HCT116 (cell line): ENCODE measurements at places on chromosomes 2 and 18. TPM values are rescaled to one million over a fixed set of nuclear protein-coding genes. Genes with fewer than 3 reads are reported as not detected.

SCN3A gene
- not detected for total RNA-seq

REG1B gene
- 4.2 TPM for total RNA-seq

NDUFV2 gene
- total RNA-seq, result 194 TPM

DNA sequence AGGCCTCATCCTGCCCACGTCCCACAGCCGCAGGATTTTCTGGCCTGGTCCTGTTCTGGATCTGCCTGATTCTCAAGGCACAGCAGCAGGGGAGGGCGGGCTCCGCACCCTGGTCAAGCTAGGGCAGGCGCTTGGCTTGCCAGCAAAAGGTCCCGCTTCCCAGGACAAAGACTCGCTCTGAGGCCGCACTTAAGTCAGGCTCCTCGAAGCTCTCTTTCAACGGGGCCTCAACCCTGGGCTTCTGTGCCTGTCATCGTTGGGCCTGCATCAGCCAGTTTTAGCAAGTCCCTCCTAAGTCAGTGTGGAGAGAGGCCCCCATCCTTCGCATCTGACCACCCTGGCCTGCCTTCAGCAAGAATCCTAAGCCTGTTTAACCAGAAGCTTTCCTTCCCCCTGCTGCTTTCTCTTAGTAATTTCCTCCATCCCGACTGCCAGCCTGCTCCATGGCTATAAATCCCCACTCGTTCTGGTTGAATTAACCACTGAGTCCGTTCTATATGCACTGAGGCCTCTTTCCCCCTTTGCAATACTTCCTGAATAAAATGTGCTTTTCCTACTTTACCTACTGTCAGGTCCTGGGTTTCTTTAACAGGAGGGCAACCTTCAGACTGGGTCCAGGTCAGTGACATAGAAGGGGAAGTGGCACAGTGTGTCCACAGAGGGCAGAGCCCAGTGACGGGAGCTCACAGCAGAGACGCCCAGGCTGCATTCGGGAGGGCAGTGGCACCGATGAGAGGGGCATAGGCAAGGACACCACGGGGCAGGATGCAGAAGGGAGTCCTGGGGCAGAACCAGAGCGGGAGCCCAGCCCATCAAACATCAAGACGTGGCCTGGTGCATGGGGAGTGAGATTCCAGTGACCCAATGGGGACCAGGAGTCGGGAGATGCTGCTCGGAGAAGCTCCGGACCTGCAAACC is 62.7 kb downstream of the SP110 start:
- DNase-seq, result no peak

- no peak for DNase-seq
Observed at GRCh38 chr2:25339791-25340180, 1.9 kb downstream of the DNMT3A start.

DNA sequence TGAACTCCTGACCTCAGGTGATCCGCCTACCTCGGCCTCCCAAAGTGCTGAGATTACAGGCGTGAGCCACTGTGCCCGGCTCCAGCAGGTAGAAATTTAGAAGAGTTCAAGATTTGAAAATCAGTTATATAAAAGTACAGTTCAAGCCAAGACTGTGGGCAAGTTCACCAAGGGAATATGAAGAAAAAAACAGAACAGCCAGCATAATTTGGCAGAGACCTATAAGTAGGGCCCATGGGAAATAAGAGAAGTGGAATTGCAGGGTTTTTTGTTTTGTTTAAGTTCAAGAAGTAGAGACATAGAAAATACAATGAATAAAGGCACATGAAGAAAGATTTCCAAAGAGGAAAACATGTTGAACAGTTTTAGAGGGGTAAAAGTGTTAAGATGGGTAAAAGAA is 57.9 kb downstream of the BAZ2B start:
- no peak for DNase-seq

DNA sequence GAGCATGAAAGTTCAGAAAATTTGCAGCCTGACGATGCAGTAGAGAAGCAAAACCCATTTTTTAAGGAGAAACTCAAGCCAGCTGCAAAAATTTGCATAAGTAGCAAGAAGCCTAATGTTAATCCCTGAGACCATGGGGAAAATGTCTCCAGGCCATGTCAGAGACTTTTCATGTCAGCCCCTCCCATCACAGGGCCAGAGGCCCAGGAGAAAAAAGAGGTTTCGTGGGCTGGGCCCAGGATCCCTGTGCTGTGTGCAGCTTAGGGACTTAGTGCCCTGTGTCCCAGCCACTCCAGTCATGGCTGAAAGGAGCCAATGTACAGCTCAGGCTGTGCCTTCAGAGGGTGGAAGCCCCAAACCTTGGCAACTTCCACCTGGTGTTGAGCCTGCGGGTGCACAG is 533.0 kb downstream of the THSD7B start:
- no peak for DNase-seq

GRCh38 chr18:37544217-37544616 is 21.4 kb downstream of the CELF4 start:
- DNase-seq, result no peak

DNA sequence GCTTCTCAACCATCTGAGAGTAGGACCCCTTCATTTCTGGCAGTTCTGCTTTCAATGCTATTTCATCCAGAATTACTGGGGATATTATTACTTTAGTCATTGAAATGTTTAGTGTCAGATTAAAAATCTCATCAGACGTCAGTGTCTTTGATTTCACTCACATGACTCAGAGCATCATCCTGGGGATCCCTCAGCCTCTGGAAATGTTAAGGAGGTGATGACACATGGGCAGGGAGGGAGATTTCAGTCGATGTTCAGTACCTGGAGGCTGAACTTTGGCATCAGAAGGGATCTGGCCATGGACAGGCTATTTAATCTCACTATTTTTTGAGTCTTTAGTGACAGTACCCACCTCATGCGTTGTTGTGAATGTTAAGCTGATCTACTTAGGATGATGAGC is 39.1 kb downstream of the OSBPL6 start:
- DNase-seq, result no peak

DNA sequence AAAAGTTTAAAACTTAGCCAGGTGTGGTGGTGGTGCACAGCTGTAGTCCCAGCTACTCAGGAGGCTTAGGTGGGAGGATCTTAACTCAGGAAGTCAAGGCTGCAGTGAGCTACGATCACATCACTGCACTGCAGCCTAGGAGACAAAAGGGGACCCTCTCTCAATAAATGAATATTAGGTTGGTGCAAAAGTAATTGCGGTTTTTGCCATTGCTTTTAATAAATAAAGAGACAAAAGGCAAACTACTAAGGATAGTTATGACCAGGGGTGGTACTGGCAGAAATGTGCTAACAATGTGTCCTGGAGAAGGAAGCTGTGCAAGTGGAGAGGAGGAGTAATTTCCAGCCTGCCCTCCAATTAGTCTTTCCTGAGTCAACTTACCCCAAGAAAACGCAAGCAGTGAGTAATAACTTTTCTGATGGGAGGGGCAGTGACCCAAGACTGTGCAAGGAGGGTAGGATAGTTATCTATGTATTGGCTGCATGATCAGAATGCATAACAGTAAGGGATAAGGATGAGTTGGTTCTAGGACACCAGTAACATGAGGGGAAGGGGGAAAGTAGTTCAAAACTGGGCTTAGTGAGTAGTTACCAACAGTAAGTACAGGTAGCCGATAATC is 1.5 kb downstream of the EXOC6B start:
- peak; percentile 47 for DNase-seq

- DNase-seq, result no peak
Observed at GRCh38 chr2:10222-10875, 36.0 kb downstream of the FAM110C start.

DNA sequence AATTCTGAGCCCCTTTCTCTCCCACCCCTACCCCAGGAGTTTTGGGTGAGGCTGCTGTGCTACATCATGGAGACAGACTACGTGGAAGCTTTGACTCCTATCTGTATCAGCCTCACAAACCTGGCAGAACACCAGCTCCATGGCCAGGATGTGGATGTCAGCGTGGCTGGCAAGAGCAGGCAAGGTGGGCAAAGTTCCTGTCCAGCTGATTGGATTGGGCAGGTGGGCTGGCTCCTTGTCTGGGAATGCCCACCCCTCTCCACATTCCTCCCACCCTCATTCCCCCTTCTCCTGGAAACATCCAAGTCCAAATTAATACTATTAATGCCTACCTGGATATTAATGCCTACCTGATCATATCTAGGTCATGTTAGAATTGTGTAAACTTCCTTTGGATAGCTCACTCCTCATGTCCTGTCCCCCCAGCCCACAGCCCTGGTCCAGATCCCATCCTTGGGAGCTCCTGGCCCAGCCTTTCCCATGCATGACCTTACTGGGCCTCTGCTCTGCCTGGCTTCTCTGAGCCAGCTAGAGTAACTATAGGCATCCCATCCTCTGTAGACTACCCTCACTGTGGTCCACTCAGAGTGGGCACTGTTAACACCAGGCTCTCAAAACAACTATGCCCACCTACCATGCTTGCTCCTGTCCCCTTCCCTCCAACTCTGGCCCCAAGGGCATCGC is 24.1 kb downstream of the MROH2A start:
- DNase-seq, result no peak

DNA sequence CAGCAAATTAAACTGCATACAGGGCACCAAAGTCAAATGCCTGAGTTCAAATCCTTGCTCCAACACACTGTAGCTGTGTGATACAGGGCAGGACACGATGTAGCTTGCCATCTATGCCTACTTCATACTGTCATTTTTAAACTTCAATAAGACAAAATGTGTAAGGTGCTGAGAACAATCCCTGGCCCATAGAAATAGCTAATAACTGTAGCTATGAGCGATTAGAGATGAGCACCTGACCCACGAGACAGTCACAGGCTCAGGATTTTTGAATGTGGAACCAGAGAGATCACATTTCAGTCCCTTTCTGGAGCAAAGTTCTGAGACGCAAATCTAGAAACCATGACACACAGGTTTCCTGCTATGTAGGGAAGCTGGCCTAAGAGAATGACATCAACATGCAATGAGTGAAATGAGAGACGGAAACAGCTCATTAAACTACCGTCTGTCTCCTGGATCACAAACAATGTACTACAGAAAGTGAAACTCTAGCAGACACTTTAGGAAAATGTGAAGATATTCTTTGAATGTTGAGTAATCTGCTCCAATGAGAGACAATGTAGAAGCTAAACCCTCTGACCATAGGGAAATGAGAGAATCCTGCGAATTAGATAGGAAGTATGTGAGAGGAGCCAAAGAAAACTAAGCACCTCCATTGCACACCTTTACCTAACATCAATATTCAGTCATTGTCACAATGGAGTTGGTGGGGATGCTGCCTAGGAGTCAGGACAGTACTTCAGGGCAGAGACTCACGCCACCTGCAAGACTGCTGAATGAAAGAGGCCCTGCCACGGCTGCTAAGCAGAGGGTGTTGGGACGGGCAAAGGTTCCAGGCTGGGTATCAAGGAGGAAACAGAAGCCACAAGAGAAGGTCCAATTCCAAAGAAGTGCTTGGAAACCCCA is 25.5 kb downstream of the B4GALT6 start:
- no peak for DNase-seq

DNA sequence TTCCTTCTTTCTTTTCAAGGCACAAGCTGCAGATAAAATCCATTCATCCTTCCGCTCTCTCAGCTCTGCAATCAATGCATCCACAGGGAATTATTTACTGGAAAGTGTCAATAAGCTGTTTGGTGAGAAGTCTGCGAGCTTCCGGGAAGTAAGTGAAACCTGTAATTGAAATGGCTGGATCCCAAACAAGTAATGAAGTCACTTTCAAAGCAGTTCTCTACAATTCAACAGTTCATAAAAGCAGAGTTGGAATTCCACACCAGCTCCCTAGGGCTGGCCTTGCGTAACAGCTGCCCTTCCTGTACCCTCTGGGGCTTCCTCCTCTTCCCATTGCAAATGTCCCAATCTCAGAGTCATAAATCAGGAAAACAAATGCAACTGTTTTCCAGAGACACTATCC is 9.6 kb downstream of the SERPINB2 start:
- DNase-seq, result no peak

DNA sequence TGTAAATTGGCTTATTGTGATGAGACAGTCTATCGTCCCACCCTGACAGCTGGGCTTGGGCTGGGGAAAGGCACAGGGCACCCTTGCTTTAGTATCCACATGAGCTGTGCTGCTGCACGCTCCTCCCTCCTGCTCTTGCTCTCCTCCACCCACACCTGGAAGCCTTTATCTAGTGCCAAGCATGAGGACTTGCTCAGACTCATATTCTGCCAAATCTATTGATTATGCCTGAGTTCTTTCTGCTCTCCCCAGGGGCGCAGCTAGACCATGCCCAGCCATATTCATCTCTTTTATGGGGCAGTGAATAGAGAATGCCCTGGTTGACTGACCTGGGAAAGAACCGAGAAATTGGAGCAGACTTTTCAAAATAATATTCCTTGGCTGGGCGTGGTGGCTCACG is 29.0 kb upstream of the DPYSL5 start:
- no peak for DNase-seq

DNA sequence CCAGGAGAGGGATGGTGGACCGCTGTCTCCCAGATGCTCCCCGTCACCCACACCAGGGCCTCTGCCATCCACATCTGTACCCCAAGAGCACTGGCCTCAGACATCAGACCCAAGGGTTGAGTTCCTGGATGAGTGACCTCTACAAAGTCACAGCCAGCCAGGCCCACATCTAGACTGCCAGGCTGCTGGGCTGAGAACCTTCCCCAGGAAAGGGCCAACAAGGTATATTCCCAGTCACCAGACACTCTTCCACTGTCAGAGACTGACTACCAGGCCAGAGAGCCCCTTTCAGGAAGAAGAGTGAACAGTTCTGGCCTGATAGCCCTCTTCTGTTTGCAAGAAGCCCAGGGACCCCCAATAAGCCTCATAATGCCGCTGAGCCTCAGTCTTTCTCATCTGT is 44.3 kb downstream of the C1QL2 start:
- no peak for DNase-seq

GRCh38 chr18:21391074-21391673 is 149.1 kb downstream of the GREB1L start:
- DNase-seq, result peak; percentile 89

- no peak for DNase-seq
Observed at GRCh38 chr2:200523158-200523557, 2.8 kb upstream of the SGO2 start.

- no peak for DNase-seq
Observed at GRCh38 chr2:61713457-61713856, 140.4 kb downstream of the FAM161A start.

DNA sequence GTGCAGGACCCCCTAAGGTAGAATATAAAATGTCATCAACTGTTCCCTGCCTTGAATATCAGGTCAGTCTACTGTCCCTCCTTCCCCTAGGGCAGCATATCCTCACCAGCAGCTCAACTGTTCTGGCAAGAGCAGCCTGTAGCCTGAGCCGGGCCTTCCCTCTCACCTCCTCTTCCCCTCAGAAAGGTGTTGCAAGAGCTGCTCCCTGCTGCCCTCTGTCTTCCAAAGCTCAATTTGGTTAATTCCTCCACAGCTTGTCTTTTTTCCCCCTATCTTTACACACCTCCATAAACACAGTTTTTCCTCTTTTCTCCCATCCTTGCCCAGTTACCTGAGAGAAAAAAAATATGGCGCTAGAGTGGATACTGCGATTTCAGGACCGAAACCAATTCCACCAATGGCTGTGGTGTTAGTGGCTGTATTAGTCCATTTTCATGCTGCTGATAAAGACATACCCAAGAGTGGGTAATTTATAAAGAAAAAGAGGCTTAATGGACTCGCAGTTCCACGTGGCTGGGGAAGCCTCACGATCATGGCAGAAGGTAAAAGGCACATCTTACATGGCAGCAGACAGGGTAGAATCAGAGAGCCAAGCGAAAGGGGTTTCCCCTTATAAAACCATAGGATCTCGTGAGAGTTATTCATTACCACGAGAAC is 184.7 kb downstream of the MREG start:
- peak; percentile 58 for DNase-seq
